ENCODE measurements at places on chromosomes 7 and 10. TPM values are rescaled to one million over a fixed set of nuclear protein-coding genes. Genes with fewer than 3 reads are reported as not detected.

The IQCE gene
- 9.7 TPM for total RNA-seq

The HOXA11 gene
- 26.6 TPM for total RNA-seq

- DNase-seq = no peak
These were observed 568.2 kb downstream of the LRMDA start for GRCh38 chr10:75999515-76000209.

GRCh38 chr7:17948526-17949238 is 8.4 kb upstream of the SNX13 start:
- peak; percentile 65 for DNase-seq

The KLF14 gene
- not detected for total RNA-seq

DNA sequence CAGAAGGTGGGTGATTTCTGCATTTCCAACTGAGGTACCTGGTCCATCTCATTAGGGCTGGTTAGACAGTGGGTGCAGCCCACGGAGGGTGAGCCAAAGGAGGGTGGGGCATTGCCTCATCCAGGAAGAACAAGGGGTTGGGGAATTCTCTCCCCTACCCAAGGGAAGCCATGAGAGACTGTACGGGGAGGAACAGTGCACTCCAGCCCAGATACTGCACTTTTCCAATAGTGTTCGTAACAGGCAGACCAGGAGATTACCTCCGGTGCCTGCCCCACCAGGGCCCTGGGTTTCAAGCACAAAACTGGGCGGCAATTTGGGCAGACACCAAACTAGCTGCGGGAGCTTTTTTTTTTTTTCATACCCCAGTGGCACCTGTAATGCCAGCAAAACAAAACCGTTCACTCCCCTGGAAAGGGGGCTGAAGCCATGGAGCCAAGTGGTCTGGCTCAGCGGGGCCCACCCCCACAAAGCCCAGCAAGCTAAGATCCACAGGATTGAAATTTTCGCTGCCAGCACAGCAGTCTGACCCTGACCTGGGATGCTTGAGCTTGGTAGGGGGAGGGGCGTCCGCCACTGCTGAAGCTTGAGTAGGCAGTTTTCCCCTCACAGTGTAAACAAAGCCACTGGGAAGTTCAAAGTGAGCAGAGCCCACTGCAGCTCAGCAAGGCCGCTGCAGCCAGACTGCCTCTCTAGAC is 31.2 kb downstream of the ARMC10 start:
- DNase-seq = no peak

- DNase-seq = no peak
These were observed 23.0 kb downstream of the ECHDC3 start for GRCh38 chr10:11765141-11765540.

DNA sequence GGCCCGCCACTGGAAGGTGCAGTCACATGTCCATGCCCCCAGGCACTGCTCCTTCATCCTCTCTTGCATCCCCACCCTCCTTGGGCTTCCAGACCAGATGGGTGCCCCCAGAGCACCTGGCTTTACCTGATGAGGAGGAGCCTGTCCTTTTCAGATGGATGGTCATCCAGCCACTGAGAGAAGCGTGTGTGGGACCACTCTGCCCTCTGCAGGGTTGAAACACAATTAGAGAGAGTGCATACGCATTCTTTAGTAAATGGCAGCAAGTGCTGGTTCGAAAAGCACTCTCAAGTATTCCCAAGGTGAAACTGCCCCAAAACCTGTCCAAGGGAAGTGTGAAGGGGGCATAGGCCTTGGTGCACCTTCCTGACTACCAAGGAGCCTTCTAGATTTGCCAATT is 41.6 kb downstream of the HBP1 start:
- no peak for DNase-seq

GRCh38 chr10:75291805-75292204 is 56.0 kb upstream of the COMTD1 start:
- DNase-seq = no peak

DNA sequence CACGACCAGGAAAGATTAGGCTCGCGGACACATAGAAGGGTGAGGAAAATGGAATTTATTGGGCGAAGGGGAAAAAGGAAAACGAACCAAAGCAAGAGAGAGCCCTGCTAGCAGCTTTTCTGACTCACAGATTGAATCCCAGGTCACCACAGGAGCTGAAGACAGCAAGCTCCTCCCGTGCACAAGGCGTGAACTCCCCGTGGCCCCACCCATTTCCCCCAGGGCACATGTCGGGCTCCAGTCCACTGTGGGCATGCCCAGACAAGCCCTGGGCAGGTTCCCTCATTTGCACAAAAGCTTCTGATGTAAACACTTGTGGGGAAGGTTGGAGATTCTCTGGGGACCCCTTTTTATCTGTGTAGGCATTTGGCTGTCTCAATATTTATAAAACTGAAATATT is 582.4 kb downstream of the SUGCT start:
- peak; percentile 86 for DNase-seq

The ARHGEF5 gene
- 17.7 TPM for total RNA-seq

DNA sequence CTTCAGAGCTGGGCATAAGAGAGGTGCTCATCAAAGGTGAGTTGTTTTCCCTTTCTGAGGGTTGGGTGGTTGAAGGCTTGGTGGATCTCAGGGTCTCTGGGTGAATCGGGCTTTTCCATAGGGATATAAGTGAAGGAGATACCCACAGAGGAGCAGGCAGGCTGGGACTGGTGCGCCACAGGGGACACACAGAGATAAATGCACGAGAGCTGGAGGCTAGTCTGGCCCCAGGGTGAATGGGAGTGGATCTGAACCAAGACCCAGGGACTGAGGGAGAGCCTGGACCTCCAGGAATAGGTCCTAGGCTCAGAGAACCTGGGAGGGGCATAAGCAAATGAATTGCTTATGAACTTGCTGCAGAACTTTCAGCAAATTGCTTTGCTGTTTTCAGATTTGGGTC is 61.5 kb downstream of the LRRC18 start:
- DNase-seq = no peak

The RNLS gene
- total RNA-seq = not detected

DNA sequence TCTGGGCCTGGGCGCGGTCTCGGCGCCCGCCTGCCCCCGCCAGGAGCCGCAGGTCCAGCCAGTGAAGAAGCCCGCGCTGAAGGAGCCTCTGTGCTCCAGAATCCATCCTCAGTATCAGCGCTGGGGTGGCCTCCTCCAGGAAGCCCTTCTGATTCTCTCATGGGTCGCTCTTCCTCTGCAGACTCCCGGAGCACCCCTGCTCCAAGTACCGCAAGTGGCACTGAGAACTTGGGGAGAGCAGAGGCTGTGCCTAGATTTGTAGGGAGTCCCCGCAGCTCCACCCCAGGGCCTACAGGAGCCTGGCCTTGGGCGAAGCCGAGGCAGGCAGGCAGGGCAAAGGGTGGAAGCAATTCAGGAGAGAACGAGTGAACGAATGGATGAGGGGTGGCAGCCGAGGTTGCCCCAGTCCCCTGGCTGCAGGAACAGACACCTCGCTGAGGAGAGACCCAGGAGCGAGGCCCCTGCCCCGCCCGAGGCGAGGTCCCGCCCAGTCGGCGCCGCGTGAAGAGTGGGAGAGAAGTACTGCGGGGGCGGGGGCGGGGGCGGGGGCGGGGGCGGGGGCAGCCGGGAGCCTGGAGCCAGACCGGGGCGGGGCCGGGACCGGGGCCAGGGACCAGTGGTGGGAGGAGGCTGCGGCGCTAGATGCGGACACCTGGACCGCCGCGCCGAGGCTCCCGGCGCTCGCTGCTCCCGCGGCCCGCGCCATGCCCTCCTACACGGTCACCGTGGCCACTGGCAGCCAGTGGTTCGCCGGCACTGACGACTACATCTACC is at the start of gene ALOX5:
TSS of gene ALOX5 (plus strand) at position 641 of the 774 bp plus-strand sequence. CDS start at position 705, 64 bp downstream.
- DNase-seq = peak; percentile 31

GRCh38 chr7:10022957-10023356 is 950.7 kb upstream of the PHF14 start:
- peak; percentile 65 for DNase-seq

- DNase-seq = peak; percentile 94
These were observed 1133.4 kb downstream of the XPNPEP1 start for GRCh38 chr10:108789919-108790318.

DNA sequence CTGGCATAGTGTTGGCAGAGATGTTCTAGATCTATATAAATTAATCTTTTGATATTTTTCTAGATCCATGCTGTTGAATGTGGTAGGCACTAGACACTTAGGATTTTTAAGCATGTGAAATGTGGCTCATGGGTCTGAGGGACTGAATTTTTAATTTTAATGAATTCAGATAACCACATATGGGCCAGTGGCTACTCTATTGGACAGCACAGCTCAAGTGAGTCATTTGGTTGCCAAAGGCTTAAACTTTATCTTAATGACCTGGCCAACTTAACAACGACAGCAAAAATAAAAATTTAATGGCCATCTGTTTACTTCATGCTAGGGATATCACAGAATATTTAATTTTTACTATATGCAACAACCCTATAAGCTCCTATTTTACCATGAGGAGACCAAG is 61.4 kb downstream of the CDK14 start:
- DNase-seq = no peak

The KLHL7 gene
- 34.9 TPM for total RNA-seq

The GLI3 gene
- 9.6 TPM for total RNA-seq

The DENND10 gene
- 28.9 TPM for total RNA-seq

The SLC29A4 gene
- 6.7 TPM for total RNA-seq

DNA sequence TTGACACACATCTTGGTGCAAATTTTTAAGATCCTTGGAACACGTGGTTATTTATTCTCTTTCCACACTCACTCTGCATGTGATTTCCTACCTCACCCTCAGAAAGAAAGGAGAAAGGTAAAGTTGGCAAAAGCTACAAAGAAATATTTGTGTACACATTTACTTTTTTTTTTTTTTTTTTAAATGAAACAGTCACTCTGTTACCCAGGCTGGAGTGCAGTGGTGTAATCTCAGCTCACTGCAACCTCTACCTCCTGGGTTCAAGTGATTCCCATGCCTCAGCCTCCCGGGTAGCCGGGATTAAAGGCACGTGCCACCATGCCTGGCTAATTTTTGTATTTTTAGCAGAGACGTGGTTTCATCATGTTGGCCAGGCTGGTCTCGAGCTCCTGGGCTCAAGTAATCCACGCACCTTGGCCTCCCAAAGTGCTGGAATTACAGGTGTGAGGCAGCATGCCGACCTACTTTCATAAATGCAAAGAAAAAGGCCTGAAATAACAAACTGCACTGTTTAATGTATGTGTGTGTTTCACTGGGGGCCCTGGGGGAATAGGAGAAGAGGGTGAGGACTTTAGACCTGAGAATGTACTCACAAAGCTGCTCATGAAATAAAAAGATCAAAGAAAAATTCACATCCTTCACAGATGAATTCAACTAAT is 71.6 kb upstream of the GRID1 start:
- DNase-seq = no peak

- no peak for DNase-seq
These were observed 103.9 kb upstream of the WAC start for GRCh38 chr10:28429045-28429444.

The NUTM2B gene
- total RNA-seq = 1.4 TPM

GRCh38 chr7:133571076-133571475 is 318.2 kb downstream of the EXOC4 start:
- DNase-seq = no peak

DNA sequence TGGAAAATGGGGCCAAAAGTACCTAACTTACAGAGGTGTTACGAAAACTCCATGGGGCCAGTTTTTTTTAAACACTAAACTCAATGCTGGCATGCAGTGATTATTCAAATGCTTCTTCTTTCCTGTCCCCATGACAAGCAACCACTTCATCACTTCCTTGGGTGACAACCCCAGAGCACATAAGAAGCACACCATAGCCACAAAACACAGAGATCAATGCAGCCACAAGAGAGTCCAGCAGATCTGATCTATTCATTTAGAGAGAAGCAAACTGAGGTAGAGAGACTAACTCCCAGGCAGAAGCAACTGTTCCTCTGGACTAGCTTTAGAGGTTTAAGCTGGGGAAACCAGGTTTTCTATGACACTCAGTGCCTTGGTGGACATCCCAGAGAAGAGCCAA is 180.0 kb downstream of the GRID1 start:
- no peak for DNase-seq

Measured in PC-3 (cell line).